ENCODE measurements at places on chromosomes 6 and 20.

GRCh38 chr6:136696783-136697364 lies 95.4 kb downstream of the MAP3K5 start:
- DNase-seq: no peak

- DNase-seq: no peak
These were observed 7.6 kb downstream of the MAPK14 start for GRCh38 chr6:36035225-36035624.

- no peak for DNase-seq
These were observed 254.4 kb upstream of the JAG1 start for GRCh38 chr20:10927936-10928840.

- no peak for DNase-seq
These were observed 14.0 kb downstream of the IGF2R start for GRCh38 chr6:159982731-159983506.

DNA sequence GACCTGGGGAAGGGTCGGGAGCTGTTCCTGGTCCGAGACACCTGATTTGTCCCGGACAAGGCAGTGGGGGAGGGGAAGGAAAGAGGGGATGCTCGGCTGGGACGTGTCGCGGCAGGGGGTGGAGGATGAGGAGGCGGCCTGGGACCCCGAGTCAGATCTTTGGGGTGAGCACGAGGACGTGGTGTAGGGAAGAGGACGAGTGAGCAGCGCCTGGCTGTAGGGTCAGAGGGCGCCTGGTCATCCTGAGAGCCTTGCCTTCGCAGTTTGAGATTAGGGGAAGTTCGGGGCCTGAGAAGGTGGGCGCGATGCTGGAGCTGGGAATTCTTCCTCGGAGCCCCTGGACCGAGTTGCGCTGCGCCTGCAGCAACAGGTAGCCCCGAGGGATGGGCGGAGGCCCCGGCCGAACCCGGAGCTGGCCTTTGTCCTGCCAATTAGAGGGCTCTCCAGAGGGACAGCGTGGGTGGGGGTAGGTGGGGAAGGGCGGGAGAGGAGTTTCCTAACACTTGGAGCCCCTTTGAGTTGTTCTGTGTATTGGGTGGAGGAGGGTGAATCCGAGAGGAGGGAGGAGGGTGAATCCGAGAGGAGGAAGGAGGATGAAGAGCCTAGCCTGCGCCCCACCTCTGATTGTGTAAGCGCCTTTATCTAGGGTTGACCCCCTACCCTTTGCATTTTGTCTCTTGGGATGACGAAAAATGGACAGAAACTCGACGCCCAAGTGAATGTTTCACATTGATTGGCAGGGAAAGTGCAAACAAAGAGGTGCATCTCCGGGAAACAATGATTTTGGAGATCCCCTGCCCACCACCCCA lies 72.0 kb downstream of the SOX4 start:
- no peak for DNase-seq

Measured in stimulated activated CD8-positive, alpha-beta memory T cell treated with anti-CD3 and anti-CD28 coated beads, Interleukin-7, amount 100 ng/mL, for 1 hour (primary cell).